ENCODE measurements at places on chromosomes 7 and 10.

DNA sequence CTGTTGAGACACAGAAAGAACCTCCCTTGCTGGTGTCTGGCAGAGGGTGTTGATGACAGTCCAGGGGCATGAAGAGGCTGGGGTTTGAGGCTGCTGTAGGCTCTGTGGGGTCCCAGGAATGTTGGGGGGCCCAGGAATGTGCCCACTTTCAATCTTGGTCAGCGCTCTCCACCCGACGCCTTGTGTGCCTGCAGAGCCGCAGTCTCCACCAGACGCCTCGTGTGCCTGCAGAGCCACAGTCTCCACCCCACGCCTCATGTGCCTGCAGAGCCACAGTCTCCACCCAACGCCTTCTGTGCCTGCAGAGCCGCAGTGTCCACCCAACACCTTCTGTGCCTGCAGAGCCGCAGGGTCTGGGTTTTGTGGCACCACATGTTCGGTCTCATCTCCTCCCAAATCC lies 84.0 kb downstream of the ADARB2 start:
- no peak for DNase-seq

DNA sequence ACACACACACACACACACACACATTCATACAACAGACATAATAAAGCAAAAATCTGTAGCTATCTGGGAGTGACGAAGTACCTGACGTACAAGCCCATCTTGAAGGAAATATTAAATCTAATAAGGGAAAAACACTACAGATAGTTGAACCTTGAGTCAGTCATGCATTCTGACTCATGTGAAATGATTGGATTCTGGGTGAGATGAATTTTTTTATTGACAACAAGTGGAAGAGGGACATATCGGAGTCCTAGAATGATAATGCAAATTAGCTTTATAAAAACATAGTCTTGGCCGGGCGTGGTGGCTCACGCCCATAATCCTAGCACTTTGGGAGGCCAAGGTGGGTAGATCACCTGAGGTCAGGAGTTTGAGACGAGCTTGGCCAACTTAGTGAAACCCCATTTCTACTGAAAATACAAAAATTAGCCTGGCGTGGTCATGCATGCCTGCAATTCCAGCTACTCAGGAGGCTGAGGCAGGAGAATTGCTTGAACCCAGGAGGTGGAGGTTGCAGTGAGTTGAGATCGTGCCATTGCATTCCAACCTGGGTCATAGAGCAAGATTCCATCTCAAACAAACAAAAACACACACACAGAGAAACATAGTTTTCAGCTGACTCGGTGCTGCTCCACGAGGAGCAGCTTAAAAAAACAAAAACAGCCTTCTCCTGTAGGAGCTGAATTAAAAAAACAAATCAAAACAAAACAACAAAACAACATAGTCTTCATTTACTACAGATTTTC lies 154.4 kb upstream of the MKLN1 start:
- no peak for DNase-seq

DNA sequence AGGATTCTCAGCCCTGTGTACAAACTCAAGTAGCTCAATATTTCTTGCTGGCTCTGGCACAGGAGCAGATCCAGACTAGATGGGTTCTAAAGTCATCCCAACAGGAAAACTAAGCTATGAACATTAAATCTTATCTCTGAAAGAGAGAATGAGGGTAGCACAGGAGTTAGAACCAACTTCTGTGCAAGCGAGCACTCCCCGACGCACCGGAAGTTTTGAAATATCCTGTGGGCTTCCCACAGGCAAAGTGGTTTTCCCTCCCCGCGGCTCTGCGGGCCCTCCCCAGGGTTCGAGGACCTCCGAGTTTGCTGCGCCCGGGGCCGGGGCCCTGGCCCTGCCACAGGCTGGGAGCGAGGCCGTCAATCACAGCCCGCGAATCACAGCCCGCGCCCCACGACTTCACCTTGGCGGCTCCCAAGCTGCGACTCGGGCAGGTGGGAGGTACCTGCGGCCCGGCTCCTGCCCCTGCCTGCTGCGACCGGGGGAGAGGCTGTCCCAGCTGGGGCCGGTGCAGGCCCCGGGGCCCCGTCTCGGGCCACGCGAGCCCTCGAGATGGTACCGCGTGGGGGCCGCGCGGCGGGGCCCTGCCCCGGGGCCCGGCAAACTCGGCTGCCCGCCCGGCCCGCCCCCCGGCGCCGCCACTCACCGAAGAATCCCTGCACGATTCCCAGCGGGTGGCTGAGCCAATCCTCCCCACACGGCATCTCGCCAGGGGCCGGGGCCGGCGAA lies 598 bp downstream of the MCMBP start:
- DNase-seq = peak; percentile 85

DNA sequence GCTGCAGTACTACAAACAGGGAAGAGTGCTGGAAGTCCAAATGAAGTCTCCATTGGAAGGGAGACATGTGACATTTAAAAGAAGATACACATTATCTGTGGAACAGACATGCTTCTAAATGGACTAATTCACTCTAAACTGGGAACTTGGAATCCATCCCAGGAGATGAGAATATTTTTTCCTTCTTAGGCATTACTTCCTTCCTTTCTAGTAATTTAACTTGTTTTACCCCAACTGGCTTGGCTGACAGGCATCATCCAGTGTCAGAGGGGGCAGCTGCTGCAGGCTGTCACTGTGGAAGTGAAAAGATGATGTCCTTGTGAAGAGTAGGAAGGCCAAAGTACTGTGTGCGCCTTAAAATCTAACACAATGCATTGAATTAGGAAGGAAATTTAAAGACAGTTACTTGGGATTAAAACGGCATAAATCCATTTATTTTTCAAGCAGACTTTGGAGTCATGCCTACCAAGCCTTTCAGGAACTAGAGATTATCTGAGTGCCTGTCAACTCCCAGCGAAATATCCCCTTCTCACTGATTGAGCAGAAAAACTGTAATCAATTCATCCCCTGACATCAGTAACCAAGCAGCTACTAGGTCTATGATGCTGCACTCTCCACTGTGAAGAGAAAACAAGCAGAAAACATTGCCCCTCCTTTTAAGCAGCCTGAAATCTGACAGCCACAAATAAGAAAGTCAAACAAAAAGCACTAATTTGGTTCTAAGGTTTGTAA lies 161.2 kb downstream of the DGKI start:
- DNase-seq = no peak

- DNase-seq = no peak
Observed at GRCh38 chr7:121798896-121799295, 74.1 kb upstream of the PTPRZ1 start.

DNA sequence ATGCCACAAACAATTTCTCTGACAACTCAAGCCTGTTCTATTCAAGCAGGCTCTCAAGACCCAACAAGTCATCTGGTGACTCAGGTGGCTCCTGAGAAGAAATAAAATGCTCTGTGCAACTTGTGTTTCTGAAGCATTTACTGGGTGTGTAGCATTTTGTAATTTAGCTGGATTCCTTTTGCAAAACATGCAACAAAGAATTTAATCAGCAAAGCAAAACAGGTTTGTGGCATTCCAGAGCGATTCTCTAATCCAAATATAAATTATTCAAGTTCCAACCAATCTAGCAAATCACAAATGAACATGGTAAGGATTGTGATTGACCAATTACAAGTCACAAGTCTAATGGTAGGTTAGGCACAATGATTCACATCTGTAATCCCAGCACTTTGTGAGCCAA lies 39.8 kb upstream of the C10orf67 start:
- DNase-seq = no peak

DNA sequence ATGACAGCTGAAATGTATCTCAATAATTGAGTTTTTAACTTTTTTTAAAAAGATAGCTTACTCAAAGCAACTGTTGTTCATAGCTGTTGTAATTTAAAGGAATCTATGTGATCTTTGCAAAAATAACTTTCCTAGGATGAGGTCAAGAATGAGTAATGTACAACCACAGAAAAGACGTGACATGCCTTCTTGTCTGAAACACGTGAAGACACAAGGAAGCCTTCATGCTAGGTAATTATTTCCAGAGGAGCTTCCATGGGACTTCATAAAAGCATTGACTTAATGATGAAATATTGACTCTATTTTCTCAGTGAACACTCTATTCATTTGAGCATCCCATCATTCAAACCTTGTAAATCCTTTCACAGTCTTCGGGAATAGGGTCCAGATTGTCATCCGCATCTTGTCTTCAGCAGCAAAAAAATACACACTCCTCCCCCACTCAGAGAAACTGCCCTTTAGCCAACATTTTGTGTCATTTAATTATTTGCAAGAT lies 528.0 kb downstream of the NRG3 start:
- DNase-seq = no peak
